ENCODE measurements at places on chromosomes 16 and 17.

- no peak for DNase-seq
These were observed 18.6 kb downstream of the KCTD2 start for GRCh38 chr17:75065562-75066151.

DNA sequence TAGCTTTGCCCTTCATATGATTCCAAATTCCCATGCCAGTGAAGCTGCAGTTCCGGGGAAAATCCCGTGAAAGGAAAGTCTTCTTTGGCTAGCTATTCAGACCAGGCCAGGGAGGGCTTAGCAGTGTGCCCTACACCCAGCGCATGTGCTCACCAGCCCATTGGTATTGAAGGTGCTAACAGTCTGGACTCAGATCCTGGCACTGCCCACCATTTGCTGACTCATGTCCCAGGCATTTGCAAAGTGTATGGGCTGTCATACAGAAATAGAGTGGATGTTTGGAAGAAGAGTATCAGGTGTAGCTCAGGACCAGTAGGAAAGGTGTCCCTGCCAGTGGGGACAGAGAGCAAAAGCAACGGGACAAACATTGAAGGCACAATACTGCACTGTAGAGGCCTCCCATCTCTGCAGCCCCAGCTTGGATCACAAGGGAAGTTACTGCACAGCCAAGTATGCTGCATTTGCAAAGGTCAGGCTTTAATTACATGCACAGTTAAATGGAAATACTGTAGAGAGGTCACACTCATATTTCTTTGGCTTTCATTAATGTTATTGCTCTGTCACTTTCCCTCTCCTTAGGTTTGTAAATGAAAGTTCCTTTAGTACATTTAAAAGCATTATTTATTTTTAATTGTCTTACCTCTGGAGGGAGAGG, 220.0 kb downstream of the IRX3 start:
- no peak for DNase-seq

GRCh38 chr17:41518031-41518430, 659 bp downstream of the KRT15 start:
- no peak for DNase-seq

DNA sequence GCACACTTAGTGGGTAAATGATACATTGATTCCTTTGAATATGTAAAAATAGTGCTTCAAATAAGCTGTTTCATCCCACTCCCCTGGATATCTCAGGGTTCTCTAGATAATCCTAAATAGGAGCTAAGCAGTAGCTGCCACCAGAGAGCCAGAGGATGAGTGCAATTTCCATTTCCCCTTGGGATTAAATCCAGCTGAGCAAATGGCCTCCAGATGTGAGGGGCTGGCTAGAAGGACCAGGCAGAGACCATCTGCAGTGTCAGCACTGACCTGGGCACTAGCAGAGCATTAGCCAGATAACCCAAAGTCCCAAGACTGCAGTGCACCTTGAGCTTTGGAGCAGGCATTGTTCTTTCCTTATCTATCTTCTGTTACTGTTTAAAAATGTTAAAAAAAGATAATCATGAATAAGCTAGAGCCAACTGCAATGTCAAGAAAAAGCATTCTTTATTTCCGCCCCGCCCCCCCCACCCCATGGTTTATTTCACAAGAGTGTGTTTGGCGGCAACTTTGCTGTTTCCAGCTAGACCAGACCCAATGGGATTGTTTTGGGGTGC, 19.5 kb downstream of the GPR179 start:
- DNase-seq, result no peak

DNA sequence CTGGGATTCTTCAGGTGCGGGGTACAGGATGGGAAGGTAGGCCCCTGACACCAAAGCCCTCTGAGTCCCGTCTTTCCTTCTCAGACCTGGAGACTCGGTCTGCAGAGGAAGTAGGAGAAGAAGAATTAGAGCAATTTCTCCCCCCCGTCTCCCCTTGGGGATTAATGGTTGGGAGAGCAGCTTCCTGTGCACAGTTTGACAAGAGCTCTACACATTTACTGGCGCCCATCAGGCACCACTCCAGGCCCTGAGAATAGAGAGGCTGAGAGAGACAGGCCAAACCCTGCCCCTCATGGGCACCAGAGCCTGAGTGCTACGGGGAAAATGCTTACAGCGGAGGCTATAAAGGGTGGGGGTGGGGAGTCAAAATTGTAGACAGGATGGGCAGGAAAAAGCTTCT, 3.5 kb upstream of the C16orf74 start:
- DNase-seq, result no peak

DNA sequence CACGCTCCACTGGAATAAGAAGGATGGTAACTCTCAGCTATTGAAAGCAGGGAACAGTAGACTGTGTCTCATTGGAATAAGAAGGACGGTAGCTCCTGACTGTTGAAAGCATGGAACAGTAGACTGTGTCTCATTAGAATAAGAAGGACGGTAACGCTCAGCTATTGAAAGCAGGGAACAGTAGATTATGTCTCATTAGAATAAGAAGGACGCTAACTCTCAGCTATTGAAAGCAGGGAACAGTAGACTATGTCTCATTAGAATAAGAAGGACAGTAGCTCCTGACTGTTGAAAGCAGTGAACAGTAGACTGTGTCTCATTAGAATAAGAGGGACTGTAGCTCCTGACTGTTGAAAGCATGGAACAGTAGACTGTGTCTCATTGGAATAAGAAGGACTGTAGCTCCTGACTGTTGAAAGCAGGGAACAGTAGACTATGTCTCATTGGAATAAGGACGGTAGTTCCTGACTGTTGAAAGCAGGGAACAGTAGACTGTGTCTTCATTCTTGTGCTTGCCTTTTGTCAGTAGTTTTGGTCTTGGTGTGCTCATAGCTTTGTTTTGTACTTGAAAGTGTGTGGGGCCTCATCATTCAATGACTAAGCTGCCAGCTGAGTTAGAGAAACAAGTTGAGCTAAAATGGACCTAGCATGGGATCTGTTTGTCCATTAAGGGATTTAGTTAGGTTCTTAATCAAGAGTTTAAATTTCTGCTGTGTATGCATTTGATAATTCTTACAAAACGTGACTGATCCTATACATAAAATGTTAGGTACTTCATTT, 58.5 kb downstream of the BANP start:
- DNase-seq, result no peak

GRCh38 chr17:7014995-7015958, 2.9 kb downstream of the RNASEK start:
- peak; percentile 88 for DNase-seq

DNA sequence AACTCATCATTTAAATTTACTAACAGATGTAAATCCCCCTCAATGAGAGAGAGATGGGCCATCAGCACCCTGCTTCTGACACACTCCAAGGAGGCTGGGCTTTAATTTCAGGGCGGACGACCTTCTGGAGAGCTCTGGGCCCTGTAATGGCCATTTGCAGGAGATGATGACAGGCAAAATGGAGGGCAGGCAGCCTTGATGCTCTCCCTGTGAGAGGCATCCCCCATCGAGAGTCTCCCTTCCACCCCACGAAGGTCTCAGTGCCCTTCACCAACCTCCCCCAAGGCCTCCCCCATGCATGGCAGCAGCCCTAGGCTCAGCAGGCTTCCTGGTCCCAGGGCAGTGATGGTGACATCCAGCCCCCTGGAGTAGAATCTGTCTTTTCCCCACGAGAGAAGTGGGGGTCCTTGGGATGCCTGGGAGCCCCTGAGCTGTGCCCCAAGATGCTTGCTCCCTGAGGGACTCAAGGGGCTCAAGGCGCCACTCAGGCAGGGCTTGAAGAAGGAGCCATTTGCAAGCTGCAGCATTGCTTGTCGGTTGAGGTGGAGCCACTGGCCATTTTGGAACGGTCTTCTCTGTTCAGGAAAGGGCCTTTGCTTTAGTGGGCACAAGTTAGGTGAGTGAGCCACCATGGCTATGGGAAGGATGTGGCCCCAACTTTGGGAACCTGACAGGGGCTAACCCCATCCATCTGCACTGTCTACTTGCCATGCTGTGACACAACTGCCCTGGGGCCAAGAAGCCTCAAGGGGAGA, 82.6 kb downstream of the C16orf78 start:
- DNase-seq, result no peak

GRCh38 chr17:55510986-55511721, at the start of gene SMIM36:
Gene SMIM36 (minus strand): TSS chr17:55511452.
- no peak for DNase-seq

DNA sequence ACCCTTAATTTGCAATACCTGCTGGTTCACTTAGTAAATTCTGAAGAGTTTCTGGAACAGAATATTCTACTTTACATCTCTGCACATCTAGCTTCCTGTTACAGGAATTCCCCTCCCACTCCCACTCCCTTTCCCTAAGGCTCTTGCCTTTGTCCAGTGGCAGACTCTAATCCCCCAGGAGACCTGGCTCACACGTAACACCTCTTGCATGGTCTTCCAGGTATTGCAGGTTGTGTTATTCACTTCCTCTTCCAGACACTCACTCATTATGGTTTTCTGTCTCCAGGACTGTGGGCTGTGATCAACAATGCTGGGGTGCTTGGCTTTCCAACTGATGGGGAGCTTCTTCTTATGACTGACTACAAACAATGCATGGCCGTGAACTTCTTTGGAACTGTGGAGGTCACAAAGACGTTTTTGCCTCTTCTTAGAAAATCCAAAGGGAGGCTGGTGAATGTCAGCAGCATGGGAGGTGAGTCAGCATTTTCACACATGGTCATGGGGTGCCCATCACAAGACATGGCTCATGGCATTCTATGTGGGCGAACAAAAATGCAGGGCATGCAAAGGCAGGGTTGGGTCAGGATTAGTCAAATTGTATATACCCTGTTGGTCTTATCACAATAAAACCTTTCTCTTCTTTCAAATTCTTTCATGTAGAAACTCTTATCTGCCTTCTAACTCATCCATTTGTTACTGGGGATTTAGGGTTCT, 35.8 kb downstream of the HSD17B2 start:
- no peak for DNase-seq

GRCh38 chr17:17313350-17313991, 10.3 kb downstream of the NT5M start:
- DNase-seq, result peak; percentile 85

DNA sequence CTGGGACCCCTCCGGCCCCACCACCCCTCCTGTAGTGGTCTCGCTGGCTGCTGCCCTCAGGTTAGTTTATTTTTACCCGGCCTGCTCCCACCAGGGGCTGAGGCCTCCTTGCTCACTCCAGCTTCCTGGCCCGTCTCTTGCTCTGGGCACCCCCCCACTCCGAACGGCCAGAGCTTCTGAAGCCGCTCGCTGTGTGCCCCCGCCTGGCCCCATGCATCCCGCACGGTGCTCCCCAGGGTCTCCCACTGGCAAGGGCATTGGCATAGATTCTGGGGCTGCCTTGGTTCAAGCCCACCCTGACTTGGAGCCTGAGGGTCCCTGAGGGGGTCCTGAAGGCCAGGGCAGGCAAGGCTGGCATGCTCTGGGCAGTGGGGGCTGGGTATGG, 186.4 kb downstream of the SEC14L1 start:
- no peak for DNase-seq

GRCh38 chr16:84438971-84439696, 65.3 kb downstream of the MEAK7 start:
- no peak for DNase-seq

DNA sequence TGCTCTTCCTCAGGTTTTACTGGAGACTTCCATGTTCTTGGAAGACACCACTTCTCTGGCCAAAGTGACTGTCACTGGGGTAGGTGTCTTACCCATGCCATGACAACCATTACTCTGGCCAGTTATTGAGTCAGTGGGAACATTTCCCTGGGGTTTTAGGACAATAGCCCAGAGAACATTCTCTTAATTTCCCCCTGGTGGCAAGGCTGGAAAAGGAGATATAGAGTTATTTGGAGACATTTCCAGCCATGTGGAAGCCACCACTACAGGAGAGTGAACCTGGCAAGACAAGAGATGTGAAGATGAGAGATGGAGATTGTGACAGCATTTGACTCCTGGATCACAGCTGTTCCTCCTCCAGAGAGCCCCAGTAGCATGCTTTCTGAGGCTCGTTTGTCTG, 106.2 kb downstream of the CDK5R1 start:
- DNase-seq, result no peak

DNA sequence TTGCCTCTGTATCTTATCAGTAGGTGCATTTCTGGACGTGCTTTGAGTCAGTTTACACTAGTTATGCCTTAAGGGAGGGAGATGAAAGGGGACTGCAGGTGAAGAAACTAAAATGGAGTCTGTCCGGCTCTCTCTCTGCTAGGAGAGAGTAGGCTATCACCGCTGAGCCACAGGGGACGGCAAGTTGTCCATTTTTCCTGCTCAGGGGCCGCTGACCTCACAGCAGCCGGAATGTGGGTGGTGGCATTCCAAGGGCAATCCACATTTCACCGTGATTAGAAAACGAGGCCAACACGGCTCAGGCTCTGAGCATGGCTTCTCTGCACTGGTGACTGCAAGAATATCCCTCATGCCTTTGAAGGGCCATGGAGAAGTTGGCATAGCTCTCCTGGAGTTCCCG, 19.0 kb upstream of the KLHDC4 start:
- no peak for DNase-seq

GRCh38 chr17:28737770-28738679, 5.8 kb upstream of the TRAF4 start:
- no peak for DNase-seq

DNA sequence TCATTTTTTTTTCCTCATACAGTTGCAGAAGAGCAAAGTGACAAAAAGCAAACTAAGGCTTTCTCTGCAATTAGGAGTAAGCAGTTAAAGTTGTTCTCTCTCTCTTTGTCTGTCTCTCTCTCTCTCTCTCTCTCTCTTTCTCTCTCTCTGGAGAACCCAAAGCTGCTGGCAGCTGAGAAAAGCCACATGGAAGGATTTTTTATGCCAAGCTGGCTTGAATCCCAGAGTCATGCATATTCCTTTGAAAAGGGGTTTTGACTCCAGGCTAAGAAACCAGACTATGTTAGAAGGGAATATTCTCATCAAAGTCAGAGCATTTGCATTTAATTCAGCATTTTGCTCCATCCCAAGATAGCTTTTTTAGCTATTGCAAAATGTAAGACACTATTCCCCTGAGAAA, 1114.2 kb upstream of the GOT2 start:
- DNase-seq, result no peak

- DNase-seq, result no peak
These were observed 68.1 kb downstream of the SEC14L1 start for GRCh38 chr17:77208856-77209255.

DNA sequence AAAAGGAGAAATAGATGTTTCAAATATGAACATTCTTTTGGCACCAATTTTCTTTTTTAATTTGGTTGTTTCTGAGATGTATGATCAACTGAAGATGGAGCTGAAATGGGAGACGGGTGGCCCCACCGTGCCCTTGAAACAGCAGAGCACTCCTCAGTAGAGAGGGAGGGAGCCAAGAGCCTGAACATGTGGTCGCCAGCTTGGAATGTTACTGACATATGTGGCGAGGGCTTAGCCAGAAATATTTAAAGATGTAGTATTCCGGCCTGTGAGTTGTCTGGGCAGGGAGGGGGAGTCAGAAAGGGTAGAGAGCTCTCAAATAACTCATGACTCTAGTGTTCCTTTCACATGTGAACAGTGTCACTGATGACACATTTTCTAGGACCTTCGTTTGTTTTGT, 13.3 kb upstream of the MRC2 start:
- DNase-seq, result no peak

- no peak for DNase-seq
These were observed 39.7 kb downstream of the PSME3IP1 start for GRCh38 chr16:57146040-57146647.

GRCh38 chr17:12422651-12423050, 243.0 kb upstream of the MYOCD start:
- no peak for DNase-seq

GRCh38 chr17:56812901-56813388, 20.8 kb downstream of the C17orf67 start:
- DNase-seq, result no peak

- no peak for DNase-seq
These were observed 92.8 kb downstream of the CHD9 start for GRCh38 chr16:53147500-53148065.

GRCh38 chr16:2031081-2031577, 4.4 kb downstream of the NHERF2 start:
- no peak for DNase-seq
